SHP77 (cell line): ENCODE measurements at places on chromosomes 2 and 18.
A peak's percentile ranks its signal among the peaks of the same experiment; 100 is the strongest.

GRCh38 chr2:190352668-190353536 is 9.5 kb downstream of the INPP1 start:
- peak; percentile 67 for DNase-seq

- DNase-seq: no peak
Observed at GRCh38 chr18:24988253-24988840, 363.6 kb downstream of the ZNF521 start.

DNA sequence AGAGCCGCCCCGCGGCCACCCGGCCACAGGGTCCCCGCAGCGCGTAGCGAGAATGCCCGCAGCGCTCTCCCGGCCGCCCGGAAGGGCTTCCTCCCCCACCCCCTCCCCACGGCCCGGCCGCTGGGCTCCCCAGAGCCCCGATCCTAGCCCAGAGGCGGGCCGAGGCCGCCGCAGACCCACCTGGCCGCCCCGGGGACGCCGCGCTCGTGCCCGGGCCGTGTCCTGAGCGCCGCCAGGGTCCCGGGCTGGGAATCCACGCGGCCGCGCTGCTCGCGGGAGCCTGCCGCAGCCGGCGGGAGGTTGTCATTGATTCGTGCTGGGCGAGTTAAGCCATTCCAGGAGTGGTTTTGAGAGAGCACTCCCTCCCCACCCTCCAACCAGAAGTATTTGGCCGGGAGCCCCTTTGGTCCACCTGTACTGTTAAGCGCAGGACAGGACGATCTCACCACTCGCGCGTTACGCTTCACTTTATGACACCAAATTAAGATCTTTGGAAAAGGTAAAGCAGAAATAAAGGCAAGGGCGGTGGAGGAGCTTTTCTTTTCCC is 206.4 kb upstream of the SMAD2 start:
- no peak for DNase-seq

GRCh38 chr18:43312891-43313290 is 35.6 kb upstream of the SYT4 start:
- DNase-seq: no peak

GRCh38 chr18:51857989-51858388 is 482.0 kb upstream of the DCC start:
- DNase-seq: no peak
